Cardiac septum (tissue), 1 donor: ENCODE measurements at places on chromosomes 5 and 9.

DNA sequence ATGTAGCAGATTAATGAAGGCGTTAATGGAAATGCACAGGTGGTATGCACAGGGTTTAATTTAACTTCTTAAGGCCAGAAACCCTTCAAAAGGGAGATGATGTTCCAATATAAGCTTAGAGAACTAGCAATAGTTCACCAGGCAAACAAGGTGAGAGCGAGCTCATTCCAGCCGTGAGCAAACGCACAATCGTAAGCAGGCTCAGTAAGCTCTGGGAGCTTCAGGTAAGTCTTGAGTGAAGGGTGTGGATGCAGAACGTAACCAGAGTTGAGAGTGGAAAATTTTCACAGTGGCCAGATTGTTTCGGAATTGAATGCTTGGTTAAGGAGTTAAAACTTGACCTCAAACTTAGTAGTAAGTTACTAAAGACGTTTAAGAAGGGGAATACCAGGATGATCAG is 5.7 kb downstream of the EQTN start:
- no peak for DNase-seq

- no peak for DNase-seq
These were observed 1079.3 kb upstream of the CDH9 start for GRCh38 chr5:28117691-28118090.

DNA sequence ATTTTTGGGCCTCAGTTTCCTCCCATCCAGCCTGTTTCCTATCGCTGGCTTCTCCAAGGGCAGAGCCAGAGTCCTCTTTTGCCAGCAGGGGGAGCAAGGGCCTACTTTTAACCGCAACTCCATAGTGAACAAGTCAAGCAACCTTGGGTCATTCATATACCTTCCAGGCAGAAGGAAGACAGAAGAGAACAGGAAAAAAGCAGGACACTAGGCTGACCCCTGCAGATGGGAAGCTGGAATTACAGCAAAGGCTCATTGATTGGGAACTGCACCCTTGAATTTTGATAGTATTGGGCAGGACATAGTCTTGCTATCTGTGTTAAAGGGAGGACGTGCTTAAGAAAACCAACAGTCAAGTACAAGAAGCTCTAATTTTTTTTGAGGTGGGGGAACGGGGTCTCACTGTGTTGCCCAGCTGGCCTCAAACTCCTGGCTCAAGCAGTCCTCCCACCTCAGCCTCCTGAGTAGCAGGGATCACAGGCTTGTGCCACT is 30.1 kb downstream of the QRFP start:
- DNase-seq = no peak

- DNase-seq = no peak
These were observed 147.6 kb downstream of the COL23A1 start for GRCh38 chr5:178442405-178443257.

GRCh38 chr5:167783145-167783817 is 508.2 kb upstream of the WWC1 start:
- DNase-seq = no peak

GRCh38 chr5:120507197-120507596 is 43.1 kb downstream of the PRR16 start:
- no peak for DNase-seq

DNA sequence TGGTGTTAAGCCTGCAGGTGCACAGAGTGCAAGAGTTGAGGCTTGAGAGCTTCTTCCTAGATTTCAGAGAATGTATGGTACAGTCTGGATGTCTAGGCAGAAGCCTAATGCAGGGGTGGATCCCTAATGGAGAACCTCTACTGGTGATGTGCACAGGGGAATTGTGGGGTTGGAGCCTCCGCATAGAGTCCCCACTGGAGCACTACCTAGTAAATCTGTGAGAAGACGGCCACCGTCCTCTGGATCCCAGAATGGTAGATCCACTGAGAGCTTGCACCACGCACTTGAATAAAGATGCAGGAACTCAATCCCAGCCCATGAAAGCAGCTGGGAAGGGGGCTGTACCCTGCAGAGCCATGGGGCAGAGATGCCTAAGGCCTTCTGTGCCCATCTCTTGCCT is 699.4 kb upstream of the FAM174A start:
- DNase-seq = peak; percentile 60

DNA sequence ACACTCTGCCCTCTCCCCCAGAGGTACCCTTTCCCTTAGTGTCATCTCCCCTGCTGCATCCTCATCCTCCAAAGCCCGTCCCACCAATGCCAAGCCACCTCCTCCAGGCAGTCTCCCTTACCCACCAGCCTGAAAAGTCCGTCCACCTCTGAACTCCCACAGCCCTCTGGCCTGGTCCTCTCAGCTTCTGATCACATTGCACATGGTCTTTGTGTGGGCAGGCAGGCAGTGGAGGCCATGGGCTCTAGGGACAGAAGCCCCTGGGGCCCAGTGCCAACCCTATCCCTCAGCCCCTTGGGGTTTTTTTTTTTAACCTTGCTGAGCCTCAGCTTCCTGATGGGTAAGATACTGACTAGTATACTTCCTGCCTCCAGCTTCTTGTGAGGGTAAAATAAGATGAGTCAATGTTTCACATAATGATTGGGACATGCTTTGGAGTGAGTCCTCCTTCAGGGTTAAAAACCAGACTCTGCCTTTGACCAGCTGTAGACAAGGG is 19.4 kb downstream of the CSF1R start:
- peak; percentile 36 for DNase-seq

DNA sequence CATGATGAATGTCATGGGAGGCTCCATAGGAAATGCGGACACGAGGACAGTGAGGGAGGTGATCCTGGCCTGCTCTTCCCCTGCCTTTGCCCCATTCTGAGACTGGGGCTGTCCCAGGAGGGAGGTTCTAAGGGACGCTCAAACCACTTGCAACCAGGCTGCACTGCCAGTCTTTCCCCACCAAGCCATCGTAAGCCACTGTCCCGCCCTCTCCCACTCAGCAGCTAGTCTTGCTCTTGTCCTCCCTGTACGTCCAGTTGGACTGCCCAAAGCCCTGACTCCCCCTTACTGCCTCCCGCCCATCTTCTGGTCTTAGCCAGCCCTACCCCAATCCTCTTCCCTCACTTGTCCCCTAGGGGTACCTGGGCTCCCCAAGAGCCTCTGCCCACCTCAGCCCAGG is 115.7 kb downstream of the FSTL4 start:
- no peak for DNase-seq

GRCh38 chr5:111076091-111076490 is 4.6 kb downstream of the TSLP start:
- DNase-seq = no peak

GRCh38 chr5:83787631-83788030 is 67.0 kb upstream of the HAPLN1 start:
- DNase-seq = no peak

DNA sequence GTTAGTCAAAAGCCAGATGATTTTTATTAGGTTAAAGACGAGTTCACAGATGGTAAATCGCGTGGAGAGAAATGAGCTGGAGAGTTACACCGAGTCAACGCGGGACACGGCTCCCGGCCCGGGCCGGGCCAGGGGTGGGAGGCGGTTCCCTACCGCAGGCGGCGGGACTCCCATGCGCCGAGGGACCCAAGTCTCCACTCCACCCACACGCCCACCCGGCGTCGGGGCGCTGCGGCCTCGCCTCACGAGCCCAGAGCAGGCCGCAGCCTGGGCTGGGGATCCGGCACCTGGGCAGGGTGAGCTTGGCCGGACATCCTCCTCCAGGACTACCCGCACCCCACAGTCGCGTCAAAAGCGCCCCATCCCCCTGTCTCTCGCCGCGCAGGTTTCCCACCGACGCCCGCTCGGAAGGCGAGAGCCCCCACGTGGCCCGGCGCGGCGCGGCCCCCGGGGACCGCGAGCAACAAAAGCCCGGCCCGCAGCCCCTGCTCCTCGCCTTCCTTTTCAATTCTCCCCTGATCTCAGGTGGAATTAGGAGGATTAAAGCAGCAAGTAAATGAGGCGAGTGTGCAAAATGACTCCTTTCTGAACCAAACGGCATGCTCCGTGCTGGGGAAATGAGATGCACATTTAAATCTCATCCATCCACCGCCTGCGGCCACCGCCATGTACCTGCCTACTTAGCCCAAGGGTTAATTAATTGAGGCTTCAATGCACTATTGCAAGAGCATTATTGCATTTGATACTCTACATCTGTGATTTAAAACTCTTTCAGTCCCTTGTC is 196.5 kb upstream of the TBCA start:
- no peak for DNase-seq

GRCh38 chr9:86891091-86891490 is 56.2 kb downstream of the GAS1 start:
- DNase-seq = no peak

- no peak for DNase-seq
These were observed 81.0 kb upstream of the TRIO start for GRCh38 chr5:14062178-14062577.

GRCh38 chr5:45648744-45649143 is 47.4 kb downstream of the HCN1 start:
- no peak for DNase-seq

DNA sequence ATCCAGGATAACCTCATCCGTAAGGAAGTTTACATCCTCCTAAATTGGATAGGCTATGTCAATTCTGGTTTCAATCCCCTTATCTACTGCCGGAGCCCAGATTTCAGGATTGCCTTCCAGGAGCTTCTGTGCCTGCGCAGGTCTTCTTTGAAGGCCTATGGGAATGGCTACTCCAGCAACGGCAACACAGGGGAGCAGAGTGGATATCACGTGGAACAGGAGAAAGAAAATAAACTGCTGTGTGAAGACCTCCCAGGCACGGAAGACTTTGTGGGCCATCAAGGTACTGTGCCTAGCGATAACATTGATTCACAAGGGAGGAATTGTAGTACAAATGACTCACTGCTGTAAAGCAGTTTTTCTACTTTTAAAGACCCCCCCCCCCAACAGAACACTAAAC is 1.3 kb downstream of the ADRB2 start:
- DNase-seq = no peak

DNA sequence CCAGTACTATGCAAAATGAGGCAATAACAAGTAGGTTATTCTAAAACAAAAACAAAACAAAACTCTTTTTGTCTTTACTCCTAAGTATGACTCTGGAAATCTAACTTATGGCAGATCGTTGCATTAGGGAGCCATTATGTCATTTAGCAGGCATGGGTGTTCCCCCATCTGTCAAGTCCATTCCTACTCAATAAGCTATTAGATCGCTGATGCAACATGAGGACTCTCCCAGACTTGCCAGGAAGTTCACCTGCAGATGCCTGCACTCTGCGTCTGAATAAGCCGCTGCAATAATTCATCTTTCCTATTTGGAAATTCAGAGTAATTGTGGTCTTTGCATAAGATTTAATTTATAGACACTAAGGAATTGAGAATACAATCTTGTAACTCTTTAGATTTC is 585.0 kb downstream of the KIF4B start:
- no peak for DNase-seq

GRCh38 chr5:112929336-112930081 is 7.5 kb upstream of the REEP5 start:
- DNase-seq = no peak

DNA sequence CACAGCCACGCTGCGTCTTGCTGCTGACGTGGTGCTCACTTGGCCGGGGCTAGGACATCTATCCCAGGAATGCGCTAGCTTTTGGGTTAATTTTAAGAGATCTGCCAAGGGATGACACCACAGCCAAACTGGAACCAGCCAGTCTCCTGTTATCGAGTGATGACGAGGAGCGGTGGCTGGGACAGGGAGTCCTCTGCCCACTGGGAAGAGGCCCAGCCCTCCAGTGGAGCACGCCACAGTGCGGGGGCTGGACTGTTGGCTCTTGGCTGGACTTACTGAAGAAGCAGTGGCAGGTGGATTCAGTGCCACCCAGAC is 55.1 kb upstream of the PHYKPL start:
- DNase-seq = no peak

DNA sequence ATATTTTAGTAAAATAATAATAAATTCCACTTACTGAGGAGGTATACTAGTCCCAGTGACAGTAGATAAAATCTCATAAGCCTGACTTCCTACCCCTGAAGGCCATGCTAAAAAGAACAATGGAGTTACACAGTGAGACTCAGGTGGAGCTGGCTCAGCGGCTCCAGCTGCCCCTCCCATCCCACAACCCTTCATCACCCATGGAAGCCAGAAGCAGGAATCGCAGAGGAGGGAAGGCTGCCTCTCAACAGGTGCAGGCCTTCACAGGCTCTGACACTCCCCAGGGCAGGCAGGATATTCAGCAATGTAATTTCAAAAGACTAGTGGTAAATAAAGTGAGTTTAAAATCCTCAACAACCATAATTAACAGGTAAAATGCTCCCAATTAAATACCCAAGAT is 67.5 kb downstream of the FANCC start:
- no peak for DNase-seq

DNA sequence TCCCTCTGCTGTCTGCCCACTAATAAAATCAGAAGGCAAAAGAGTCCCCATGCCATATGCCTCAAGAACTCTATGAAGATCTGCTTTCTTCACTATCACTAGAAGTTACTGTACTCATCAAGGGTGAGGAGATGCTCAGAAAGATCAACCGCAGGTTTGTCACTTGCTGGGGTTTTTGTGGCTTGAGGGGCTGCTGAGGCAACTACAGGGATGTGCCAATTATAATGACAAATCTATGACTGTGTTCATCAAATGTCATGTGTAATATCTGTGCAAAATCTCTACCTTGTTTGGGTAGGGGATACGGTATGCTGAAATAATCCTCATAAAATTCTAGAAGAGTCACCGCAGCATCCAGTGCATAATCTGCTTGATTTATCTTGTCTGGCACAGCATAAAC is 13.0 kb downstream of the ERAP1 start:
- DNase-seq = no peak

DNA sequence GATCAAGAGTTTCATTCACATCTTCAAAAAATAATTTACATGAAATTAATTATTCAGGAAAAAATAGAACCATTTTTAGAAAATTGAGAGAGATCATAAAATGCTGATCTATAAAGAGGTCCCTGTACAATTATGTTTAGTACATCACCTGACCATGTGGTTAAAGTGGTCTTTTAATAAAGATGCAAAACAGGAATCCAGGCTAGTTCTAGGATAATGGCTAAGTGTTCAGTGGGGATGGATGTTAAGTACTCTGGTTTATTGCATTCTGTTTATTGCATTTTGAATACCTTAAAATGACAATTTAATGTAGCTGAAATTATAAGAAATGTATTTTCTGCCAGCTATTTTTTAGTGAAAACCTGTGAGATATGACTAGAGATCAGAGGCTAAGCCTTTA is 72.0 kb upstream of the SMC2 start:
- no peak for DNase-seq

DNA sequence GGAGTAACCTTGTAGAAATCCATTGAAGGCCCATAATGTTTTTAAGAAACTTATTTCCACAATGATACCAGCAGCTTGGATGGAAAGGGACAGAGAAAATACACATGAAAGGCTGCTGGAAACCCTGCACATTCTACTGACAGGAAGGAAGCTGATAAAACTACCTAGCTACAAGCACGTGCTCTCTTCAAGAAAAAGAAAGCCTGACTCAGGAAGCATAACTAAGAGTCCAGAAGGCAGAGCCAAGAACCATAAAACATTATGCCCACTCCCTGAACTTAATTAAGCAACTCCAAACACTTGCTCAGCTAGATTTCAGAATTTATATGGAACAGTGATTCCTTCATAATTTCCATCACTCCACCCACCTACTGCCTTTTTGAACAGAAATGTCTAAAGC is 430.8 kb downstream of the SEMA5A start:
- DNase-seq = no peak
